ENCODE measurements at places on chromosomes 12 and 14.

GRCh38 chr14:85528080-85528896, 1.7 kb upstream of the FLRT2 start:
- no peak for DNase-seq

GRCh38 chr12:66164349-66164821, 5.4 kb downstream of the TMBIM4 start:
- DNase-seq, result no peak

DNA sequence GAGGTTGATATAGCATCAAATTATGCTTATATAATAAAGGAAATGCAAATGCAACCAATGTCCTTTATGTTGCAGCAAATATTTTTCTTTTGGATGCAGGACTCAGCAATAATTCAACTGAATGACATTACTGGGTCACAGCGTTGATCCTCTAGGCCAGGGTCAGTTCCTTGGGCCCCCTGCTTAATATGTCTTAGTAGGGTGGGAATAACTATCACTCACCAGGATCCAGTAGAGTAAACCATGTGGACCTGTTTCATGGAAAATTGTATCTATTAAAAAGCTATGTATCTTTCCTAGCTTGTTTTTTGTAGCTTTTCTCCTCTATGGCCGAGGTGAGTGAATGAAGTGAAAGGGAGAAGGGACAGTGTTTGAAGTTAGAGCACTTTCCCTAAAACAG, 161.5 kb upstream of the SSTR1 start:
- no peak for DNase-seq

DNA sequence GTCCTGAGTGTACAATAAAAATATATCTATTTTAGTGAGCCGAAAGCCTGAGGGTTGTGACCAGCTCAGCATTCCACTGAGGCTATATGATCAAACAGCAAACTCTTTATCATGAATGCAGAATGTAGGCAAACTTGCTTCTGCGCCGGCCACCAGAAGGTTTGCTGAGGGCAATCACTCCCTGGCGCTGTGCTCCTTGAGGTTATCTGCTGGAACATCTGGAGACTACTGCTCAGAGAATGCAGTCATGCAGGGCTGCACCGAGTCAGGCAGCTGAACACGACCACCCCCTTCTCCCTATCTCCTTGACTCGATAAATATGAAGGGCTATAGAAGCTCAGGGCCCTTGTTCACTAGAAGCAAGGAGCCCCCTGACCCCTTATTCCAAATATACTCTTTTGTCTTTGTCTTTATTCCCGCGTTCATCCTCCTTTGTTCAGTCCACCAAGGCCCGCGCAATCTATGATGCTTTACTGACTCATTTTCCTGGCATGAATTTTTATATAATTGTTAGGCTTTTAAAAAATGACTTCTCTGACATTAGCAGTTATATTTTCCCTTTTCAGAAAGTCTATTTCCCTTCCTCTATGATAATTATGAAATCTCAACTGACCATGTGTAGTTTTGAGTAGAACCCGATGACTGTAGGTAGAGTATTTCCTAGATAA, 1089.3 kb downstream of the SLC16A7 start:
- no peak for DNase-seq

DNA sequence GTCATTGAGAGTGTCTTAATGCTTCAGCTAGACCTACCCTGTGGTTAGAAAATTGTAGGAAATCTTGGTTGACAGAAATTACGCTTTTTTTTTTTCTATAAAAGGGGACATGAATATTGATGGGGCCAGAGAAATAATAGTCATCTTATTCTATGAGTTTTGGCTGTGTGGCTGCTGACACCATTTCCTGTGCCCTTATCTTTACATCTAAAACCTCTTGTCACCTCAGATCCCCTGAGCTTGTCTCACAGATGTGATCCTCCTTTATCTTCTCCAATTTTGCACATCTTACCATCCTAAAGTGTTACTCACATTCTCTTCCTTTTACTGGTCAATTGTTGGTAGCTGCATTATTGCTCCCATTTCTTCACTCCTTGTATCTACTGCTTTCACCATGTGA, 36.1 kb downstream of the ASCL1 start:
- DNase-seq, result no peak

DNA sequence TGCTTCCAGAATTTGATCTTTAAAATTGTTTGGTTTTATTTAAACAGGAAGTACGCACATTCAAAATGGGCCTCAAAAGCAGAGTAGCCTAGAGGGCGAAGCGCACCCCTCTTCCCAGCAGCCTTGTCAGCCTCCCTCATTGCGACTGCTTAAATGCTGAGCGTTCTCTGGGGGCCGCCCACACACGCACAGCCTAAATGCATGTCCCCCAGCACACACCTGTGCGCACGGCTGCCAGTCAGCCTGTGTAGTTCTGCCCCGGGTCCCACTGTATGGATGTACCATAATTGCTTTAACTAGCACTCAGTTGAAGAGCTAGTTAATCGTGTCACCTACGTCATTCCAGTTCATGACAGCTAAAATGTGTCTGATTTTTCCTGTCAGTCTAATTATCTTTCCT, 79.3 kb downstream of the TESC start:
- DNase-seq, result no peak

DNA sequence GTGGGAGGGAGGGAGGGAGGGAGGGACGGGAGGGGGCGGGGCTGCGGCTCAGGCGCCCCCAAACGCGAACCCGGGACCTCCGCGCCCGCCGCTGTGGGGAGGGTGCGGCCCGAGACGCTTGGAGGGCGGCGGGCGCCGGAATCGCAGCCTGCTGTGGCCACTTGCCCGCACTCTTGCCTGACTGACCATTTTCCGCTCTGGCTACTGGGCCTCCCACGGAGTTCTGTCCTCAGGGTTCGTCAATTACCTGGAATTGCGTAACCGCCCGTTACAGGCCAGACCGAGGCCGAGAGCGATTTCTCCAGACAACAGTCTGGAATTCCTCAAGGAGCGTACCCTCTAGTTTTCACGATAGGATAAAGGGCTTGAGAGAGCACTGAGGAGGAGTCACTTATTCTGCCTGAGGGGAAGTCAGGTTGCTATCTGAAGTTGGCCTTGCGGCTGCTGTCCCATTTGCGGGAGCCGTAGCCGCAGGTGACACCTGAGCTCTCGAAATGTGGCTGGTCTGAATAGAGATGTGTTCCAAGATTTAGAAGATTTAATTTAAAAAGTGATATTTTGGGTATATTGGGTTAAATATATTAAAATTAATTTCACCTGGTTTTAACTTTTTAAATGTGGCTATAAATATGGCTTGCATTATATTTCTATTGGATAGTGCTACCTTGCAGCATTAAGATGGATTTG, 446 bp upstream of the ZNF641 start:
- no peak for DNase-seq

GRCh38 chr14:101707068-101707842, 54.3 kb upstream of the PPP2R5C start:
- DNase-seq, result peak; percentile 69

DNA sequence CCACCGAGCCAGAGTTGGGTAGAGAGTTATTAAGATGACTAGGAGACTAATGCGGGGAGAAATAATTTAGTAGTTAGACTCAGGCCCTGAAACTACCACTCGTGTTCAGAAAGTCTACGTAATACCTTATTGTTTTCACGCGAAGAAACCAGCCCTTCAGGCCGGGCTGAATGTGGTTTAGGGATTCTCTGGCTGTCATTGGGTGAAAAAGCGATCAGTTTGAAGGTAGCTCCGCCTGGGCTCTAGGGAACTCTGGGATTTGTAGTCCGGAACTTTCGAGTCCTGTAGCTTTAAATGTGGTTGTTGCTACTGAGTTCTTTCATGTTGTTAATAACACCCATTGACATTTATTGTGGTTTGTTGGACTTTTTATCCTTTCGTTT, 549 bp upstream of the WDR89 start:
- DNase-seq, result peak; percentile 76

DNA sequence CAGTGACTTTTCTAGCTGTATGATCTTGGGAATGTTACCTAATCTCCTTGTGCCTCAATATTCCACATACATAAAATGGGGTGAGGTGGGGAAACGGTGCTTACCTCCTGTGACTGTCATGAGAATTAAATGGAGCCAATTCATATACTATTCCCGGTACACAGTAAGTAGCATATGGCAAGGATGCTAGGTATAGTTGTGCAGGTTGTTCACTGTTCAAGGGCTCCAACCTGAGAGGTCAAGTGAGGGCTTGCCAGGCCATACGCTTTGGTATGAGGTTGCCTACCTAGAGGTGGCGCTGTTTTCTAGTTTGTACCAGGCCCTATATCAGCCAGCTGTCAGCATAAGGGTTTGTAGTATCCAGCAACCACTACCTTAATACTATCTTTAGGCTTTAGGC, 3.6 kb upstream of the BATF start:
- peak; percentile 72 for DNase-seq

DNA sequence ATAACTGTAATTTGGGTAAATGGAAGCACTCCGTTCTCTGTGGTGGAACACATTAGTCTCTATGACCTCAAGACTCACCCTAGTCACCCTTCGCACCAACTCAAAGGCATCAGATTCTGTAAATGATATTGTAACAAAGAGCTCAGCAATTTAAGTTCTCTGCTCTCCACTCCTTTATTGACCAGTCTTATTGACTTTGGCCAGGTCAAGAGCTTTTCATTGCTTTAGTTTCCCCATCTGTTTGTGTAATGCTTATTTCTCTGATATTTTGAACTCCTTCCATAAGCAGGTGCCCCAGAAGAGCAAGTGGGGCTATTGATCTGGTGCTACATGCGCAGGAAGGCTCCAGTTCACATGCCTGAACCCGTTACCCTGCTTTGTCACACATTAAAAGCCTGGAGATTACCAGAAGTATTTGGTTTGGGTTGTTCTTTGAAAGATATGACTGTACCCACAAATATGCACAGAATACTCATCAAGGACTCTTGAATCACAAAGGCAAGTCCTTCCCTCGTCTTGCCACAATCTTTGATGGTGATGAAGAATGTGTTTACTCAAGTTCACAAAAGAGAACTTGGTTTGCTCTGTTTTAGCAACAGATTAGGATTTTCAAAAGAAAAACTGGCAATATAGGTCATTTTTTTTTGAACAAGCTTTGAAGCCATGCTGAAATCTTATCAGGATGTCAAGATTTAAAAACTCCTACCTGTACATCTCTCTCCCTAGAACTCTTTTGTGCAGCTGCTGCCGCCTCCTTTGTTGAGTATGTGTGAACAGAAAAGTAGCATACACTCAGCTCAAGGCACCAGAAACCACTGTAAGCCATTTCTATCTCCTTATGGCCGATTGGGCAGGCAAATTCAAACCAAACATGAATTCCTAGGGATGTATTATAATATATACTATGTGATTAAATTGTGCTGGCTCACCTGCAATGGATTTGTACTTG, 193.9 kb downstream of the BCAT1 start:
- DNase-seq, result no peak

DNA sequence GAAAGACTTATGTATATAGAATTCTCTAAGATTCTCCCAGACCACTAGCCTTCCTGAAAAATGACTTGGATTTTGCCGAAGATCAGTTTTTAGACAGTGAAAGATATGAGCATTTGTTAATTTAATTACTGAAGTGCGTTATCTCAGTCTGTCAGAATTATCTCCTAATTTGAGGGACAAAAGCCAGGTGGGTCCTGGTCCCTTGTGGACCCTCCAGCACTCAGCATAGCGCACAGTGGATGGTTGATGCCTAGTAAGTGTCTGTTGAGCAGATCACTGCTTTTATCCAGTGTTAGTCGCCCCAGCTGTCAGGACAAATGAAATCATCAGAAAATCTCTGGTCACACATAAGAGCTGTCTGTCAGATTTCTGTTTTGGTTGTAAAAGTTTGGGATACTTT, 80.4 kb downstream of the EML1 start:
- DNase-seq, result no peak
